Melanocyte of skin (primary cell): ENCODE measurements at places on chromosomes 13 and 19. TPM values are rescaled to one million over a fixed set of nuclear protein-coding genes. Genes with fewer than 3 reads are reported as not detected.

The MCEMP1 gene
- total RNA-seq, result not detected in 2 replicates

The FAM32A gene
- total RNA-seq, result 89.1 and 96.3 TPM in 2 replicates

The OLFM2 gene
- 2.0 and 2.8 TPM in 2 replicates for total RNA-seq

The FOSB gene
- 0.46 and 0.67 TPM in 2 replicates for total RNA-seq

The SULT2B1 gene
- total RNA-seq, result 1.1 TPM in 1 of 2 replicates, not detected in the other

The IGFL2 gene
- total RNA-seq, result not detected in 2 replicates

The SPIB gene
- under 0.01 TPM in 1 of 2 replicates, not detected in the other for total RNA-seq

The FXYD1 gene
- not detected in 2 replicates for total RNA-seq

The ZNF763 gene
- 1.4 and 1.8 TPM in 2 replicates for total RNA-seq

The CACNG7 gene
- total RNA-seq, result not detected in 2 replicates

The KIR2DL4 gene
- total RNA-seq, result not detected in 2 replicates

The CGB5 gene
- not detected in 2 replicates for total RNA-seq

The PLA2G4C gene
- total RNA-seq, result 4.0 and 10.3 TPM in 2 replicates

The TPTE2 gene
- not detected in 2 replicates for total RNA-seq

The ERFL gene
- total RNA-seq, result not detected in 2 replicates

The RASGRP4 gene
- not detected in 2 replicates for total RNA-seq

The TEX101 gene
- total RNA-seq, result not detected in 2 replicates

The URAD gene
- not detected in 2 replicates for total RNA-seq

The TJP3 gene
- not detected in 2 replicates for total RNA-seq
